Karpas-422 (cell line): ENCODE measurements at places on chromosomes 1 and 21.

DNA sequence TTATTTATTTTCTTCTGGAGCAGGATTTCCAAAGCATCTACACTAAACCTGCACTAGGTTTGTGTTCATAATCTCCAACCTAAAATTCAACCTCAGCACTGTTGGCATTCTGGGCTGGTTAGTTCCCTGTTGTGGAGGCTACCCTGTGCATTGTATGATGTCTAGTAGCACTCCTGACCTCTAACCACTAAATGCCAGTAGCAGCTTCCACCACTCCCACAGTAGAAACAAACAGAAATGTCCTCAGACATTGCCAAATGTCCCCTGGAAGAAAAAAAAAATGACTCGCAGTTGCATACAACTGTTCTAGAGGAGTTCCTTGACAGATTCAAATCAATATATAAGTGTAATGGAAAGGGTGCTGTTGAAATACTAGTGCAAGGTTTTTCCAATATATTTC lies 18.9 kb downstream of the GRIK1 start:
- DNase-seq: no peak

GRCh38 chr1:3121401-3122210 lies 52.6 kb downstream of the PRDM16 start:
- no peak for DNase-seq

GRCh38 chr1:212638492-212639151 lies 30.1 kb downstream of the ATF3 start:
- DNase-seq: no peak

GRCh38 chr1:187621951-187622350 lies 793.2 kb downstream of the PLA2G4A start:
- DNase-seq: no peak

GRCh38 chr1:151916726-151917370 lies 7.5 kb upstream of the THEM4 start:
- no peak for DNase-seq

GRCh38 chr1:106439475-106439874 lies 617.0 kb upstream of the PRMT6 start:
- DNase-seq: no peak

- DNase-seq: no peak
Observed at GRCh38 chr1:50275566-50275965, 147.7 kb downstream of the DMRTA2 start.

DNA sequence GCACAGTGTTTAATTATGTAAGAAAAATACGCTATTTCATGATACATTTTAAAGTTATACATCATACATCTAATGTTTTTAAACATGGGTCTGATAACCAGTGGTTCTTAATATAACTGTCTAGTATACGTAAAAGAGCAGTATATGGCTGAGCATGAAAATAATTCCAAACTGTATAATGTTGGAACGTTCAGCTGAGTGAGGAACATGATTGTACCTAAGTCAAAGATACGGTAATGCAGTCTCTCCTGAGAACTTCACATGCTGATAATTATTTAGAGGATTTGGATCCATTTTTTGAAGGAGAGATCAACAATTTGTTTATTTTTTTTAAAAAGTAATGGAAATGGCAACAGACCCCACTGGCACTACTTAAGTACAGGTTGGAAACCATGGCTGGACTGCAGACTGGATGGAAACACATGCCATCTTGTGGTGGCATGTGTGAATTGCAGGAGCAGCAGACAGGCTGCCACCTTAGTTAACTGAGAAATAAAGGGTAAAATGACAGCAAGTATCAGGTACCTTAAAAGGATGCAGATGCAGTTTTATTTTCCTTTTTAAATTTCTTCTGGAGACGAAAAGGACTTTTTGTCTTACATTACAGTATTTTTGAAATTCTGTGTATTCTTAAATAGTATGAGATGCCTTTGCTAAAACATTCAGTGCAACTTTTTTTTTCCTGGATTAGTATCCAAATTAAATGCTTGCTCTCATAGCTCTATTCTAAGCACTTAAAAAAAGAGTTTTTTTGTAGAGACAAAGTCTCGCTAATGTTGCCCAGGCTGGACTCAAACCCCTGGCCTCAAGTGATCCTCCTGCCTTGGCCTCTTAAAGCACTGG lies 73.8 kb downstream of the MTR start:
- peak; percentile 84 for DNase-seq

DNA sequence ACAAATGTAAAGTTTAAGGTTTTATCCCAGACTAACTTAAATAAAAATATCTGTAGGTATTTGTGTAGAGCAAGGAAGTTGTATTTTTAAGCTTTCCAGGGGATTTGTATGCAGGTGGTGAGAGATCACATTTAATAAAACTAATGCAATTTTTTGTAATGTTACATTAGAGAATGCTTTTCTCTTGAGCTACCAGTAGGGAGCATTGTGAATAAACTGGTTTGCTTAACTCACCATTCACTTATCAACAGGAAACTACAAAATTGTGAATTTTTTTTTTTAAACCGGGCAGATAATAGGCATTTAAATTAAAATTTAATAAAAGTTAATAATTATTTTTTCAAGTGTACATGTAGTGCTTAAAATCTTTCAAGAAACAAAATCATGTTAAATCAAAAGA lies 78.6 kb downstream of the IVNS1ABP start:
- peak; percentile 57 for DNase-seq

DNA sequence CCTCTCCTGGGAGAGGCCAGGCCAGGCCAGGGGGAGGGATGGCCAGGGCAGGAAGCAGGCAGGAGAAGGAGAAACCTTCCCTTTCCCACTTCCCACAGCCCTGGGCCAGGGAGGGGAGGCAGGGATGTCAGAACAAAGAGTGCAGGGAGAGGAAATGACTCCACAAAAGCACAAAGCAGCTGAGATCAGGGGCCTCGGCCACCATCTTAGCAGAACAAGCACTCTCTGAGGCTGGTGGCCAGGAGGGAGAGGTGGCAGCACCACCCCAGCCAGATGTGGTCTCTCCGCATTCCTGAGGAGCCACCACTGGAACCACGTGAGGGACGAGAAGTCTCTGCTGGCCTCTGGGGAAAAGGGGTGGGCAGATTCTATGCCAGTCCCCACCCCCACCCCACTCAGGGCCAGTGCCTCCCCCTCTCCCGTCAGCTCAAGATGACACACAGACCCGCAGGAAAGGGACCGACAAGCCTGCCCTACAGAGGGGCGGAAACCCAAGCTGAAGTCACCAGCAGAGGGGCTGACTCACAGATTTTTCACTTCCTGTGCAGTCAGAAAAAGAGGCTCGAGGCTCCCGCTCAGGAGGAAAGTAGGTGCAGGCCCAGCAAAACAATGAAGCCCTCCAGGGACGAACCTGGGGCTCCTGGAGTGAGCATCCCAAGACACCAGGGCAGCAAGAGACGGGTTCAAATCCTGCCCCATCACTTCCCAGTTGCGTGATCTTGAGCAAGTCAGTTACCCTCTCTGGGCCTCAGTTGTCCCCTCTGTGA lies 24.1 kb upstream of the ALDH4A1 start:
- DNase-seq: peak; percentile 74

- no peak for DNase-seq
Observed at GRCh38 chr1:189675712-189676244, 801.9 kb downstream of the BRINP3 start.

DNA sequence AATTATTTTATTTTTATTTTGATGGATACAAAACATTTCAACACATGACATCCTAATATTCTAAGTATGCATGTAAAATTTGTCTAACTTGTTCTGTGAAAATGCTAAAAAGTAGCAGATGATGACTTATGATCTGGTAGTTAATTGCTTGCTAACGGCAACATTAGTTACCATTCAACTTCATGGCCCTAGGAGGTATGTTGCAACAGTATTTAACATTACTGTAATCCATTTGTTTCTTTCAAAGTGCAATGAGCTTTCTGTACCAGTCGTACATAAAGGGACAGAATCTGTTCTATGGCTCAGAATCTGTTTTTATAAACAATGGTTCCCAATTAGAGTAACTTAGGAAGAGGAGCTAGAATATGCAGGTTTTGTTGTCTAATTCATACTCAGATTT lies 91.5 kb upstream of the ZNHIT6 start:
- DNase-seq: no peak

DNA sequence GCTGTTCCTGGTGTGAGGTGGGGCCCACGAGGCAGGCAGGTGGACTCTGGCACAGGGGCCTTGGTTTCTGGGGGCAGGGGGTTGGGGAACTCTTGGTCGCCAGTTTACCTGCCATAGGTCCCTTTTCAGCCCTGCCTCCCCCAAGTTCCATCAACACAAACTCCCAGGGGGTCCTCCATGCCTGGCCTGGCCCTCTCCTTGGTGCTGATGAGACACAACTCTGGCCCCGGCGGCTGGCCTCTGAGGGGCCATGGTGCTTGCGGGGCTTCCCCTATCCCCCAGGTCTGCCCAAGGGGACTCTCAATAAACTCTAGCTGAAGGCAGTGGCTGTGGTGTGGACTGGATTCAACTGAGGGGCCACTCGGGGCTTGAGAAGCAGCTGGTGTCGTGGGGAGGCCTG lies 16.0 kb downstream of the HTR6 start:
- DNase-seq: no peak

GRCh38 chr1:43217747-43218146 lies 45.6 kb downstream of the CFAP57 start:
- no peak for DNase-seq

- DNase-seq: no peak
Observed at GRCh38 chr1:10691740-10692125, 104.7 kb downstream of the CASZ1 start.

- peak; percentile 81 for DNase-seq
Observed at GRCh38 chr1:218521414-218522169, 176.5 kb downstream of the TGFB2 start.

DNA sequence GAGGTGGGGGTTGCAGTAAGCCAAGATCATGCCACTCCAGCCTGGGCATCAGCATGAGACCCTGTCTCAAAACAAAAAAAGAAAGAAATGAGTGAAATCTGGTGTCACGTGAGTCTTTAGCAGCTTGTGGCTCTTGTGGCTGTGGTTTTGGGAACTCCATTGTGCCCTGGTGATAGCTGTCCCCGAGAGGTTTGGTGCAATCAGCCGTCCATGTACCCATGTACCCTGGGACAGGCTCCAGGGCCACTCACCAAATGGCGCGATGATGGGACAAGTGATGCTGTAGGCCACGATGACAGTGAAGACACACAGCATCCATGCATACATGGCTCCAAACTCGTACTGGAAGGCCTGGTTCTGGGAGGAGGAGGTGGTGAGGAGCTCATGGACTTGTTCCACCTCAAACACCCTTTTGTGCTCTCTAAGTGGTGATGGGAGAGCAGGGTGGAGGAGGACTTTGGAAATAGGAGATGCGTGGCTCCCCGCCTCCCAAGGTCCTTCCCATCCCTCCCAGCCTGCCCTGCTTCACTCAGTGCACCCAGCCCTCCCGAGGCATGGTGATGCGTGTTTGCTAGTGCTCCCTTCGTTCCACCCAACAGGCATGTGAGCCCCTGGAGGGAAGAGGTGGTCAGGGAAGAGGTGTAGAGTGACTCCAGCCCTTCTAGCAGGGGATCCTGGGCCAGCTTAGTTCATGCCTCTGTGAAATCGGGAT lies 29.6 kb downstream of the TMEM63A start:
- DNase-seq: no peak

DNA sequence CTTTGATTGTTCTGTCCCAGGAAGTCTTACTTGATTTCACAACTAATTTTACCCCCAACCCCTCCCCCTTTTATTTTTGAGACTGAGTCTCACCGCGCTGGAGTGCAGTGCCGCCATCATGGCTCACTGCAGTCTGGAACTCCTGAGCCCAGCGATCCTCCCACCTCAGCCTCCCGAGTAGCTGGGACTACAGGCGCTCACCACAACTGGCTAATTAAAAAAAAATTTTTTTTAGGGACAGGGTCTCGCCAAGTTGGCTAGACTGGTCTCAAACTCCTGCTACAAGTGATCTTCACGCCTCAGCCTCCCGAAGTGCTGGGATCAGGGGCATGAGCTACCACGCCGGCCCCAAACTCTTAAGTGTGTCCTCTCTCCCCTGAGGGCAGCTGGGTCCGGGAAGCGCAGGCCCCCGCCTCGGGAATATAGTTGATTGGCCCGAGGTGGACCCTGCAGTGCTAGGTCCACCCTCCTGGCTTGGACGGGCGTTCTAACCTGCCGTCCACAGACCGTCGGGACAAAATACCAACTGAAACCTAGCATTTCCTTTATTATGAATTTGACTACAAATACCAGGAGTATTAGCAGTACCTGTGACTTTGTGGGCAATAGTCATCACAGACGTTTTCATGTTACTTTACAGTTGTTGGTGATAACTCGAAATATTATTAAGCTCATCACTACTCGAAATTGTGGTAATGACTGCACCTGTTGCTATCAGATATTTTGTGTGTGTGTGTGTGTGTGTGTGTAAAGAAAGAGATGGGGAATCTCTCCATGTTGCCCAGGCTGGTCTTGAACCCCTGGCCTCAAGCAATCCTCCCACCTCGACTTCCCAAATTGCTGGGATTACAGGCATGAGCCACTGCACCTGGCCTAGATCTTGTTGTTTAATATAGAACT lies 642 bp upstream of the PARP1 start:
- DNase-seq: no peak

DNA sequence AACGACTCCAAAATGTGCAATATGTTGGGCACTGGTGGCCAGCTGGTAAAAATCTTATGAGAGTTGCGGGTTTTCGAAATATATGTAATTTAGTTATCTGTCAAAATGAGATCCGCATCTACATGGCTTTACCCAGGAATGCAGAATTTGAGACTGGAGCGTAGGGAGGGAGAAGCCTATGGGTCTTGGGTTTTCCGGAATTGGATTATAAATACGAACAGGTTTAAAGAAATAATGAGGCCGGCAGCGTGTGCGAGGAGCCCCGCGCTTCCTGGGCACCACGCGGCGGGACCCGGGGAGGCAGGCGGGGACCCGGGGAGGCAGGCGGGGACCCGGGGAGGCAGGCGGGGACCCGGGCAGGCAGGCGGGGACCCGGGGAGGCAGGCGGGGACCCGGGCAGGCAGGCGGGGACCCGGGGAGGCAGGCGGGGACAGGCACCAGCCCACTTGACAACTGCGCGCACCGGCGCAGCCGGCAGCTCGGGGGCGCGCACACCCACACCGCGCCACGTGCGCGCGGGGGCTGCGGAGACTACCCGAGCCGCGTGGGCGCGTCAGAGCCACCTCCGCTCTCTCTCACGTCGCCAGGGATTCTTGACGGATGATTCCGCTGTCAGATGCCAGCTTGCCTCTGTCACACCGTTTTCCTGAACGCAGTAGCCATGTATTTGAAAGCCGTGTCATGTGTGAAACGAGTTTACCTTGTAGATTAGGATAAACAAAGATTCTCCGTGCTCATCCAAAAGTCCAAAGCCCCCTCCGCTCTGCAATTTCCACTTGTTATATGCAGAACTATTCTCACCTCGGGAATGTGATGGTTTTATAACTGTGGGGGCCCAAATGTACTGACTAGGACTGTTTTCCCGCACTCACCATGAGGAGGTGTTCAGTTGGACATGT lies 54.3 kb upstream of the HNRNPU start:
- peak; percentile 70 for DNase-seq
